RCC 7860 (cell line): ENCODE measurements at places on chromosomes 7 and 10.

- peak; percentile 79 for DNase-seq
Observed at GRCh38 chr7:23471106-23471859, 992 bp upstream of the IGF2BP3 start.

GRCh38 chr10:17453373-17454091 is 863 bp downstream of the ST8SIA6 start:
- no peak for DNase-seq

DNA sequence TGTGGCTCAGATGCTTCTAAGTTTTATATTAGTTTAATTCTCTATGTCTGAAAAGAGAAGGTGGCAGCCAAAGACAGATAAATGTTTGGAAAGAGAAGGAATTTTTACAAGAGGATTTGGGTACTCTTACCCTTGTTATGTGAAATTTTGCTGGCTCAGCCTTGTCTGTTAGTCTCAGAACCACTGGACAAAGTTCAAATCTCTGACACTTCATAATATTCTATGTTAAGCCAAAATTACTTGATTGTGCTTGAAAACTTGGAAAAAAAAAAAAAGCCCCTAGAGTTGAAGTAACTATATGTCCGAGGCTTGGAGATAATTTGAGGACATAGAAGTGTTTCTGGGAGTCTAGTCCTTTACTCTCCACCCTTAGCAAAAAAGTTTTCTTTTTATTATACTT is 1079.3 kb upstream of the LRRTM3 start:
- DNase-seq, result no peak

GRCh38 chr7:64685091-64685490 is 19.2 kb downstream of the ZNF107 start:
- no peak for DNase-seq

GRCh38 chr10:118958984-118959925 is 70.3 kb upstream of the NANOS1 start:
- peak; percentile 54 for DNase-seq

DNA sequence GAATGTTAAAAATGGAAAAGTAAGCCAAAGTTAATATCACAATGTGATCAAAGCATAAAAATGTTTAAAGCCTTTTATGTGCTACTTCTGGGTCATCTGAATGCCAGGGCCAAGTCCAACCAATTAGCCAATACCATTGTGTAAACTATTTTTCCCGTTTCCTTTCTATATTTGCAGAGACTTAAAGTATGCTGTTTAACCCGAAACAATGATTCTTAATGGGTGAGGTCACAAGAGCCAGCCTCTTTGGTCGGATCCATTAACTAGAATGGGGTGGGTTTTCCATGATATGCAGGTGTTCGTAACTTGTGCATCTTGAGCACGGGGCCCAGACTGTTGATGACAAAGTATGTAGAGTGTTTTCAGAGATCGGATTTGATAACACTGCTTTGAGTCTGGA is 111.3 kb upstream of the IGFBP3 start:
- DNase-seq, result no peak

DNA sequence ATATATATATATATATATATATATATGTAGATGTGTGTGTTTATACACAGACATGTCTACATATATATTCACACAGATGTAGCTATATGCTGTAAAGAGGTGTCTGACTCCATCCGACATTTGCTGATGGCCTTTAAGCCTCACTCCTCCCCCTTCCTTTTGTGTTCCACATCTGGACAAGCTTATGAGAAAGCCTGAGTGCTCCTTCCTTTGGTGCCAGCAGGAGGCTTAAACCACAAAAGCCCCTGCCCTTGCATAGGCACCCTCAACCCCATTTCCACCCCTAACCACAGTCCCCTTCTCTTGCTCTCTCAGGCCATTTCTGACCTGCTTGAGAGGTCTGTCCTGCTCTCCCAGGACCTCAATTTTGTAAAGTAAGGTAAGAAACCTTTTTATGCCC is 98.7 kb downstream of the SVOPL start:
- DNase-seq, result no peak

DNA sequence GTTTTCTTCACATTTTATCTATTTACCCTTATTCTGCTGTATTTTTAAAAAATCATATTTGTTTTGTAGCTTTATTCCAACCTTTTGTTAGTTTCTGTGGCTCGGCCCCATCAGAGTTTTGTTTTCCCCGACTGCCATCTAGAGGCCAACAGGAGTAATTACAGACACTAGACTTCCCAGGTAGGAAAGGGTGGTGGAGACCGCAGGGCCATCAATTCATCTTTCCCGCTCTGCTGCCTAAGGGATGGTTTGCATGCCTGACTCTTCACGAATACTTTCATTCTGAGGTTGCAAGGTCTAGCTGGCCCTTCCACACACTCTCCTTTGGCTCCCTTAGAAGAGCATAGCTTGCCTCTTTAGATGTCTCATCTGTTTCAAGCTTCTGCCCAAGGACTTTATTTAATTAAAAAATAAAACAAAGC is 38.3 kb downstream of the LYZL2 start:
- peak; percentile 49 for DNase-seq

- no peak for DNase-seq
Observed at GRCh38 chr10:50503661-50504320, 120.0 kb downstream of the SGMS1 start.
